ENCODE measurements at places on chromosomes 1 and 21. TPM values are rescaled to one million over a fixed set of nuclear protein-coding genes. Genes with fewer than 3 reads are reported as not detected.

The CLEC20A gene
- total RNA-seq = not detected

The SPRR2F gene
- not detected for total RNA-seq

The LCE2A gene
- total RNA-seq = not detected

The GUCA2B gene
- not detected for total RNA-seq

The PGLYRP4 gene
- total RNA-seq = not detected

The AKNAD1 gene
- 0.99 TPM for total RNA-seq

The RYR2 gene
- total RNA-seq = 31.2 TPM

The LRRC42 gene
- 19.5 TPM for total RNA-seq

The RIMKLA gene
- total RNA-seq = 18.2 TPM

The MAN1C1 gene
- total RNA-seq = 46.3 TPM

The MCOLN3 gene
- 0.77 TPM for total RNA-seq

The TNFRSF4 gene
- total RNA-seq = 0.20 TPM
